Lower leg skin (tissue), 4 donors: ENCODE measurements at places on chromosomes 1 and 21. TPM values are rescaled to one million over a fixed set of nuclear protein-coding genes. Genes with fewer than 3 reads are reported as not detected.
A peak's percentile ranks its signal among the peaks of the same experiment; 100 is the strongest.

DNA sequence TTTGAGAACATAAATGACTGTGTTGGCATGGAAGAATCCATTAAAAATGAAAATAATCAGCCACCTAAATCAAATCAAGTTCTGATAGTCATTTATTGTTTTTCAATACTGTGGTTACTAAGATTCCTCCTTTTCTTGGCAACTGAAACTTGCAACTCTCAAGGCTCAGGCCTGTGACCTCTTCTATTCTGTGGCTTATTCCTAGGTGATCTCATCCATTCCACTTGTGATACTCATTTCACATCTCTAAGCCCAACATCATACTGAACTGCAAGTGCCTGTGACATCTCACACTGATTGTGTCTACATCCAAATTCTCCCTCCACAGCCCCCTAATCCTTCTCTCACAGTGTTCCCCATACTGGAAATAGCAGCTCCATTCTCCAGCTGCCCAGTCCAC, 4.8 kb upstream of the ST6GALNAC5 start:
- no peak for DNase-seq

FAM72C gene
- 0.81 TPM for total RNA-seq

GRCh38 chr1:19411612-19412011, 73.7 kb downstream of the CAPZB start:
- no peak for DNase-seq

FYB2 gene
- not detected for total RNA-seq

MRPS21 gene
- 49.7 TPM for total RNA-seq

GRCh38 chr1:10046356-10047085, 13.8 kb downstream of the UBE4B start:
- no peak for DNase-seq

DNA sequence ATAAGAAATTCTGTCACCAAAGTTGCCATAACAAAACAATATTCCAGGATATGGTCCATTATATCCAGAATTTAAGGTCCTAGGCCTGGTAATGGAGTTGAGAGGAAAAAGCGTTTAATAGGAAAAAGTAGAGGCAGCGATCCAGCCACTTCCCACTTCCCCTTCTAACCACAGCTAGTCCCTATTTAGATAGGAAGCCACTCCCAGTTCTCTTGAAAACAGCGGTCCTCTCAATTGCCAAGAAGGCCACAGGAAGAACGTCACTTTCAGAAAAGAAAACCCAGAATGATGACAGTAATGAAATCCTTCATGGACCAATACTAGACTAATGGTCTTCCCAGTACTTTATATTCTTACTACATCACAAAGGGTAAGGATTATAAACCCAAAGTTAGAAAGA, 38.6 kb downstream of the ABL2 start:
- peak; percentile 40 for DNase-seq

DNA sequence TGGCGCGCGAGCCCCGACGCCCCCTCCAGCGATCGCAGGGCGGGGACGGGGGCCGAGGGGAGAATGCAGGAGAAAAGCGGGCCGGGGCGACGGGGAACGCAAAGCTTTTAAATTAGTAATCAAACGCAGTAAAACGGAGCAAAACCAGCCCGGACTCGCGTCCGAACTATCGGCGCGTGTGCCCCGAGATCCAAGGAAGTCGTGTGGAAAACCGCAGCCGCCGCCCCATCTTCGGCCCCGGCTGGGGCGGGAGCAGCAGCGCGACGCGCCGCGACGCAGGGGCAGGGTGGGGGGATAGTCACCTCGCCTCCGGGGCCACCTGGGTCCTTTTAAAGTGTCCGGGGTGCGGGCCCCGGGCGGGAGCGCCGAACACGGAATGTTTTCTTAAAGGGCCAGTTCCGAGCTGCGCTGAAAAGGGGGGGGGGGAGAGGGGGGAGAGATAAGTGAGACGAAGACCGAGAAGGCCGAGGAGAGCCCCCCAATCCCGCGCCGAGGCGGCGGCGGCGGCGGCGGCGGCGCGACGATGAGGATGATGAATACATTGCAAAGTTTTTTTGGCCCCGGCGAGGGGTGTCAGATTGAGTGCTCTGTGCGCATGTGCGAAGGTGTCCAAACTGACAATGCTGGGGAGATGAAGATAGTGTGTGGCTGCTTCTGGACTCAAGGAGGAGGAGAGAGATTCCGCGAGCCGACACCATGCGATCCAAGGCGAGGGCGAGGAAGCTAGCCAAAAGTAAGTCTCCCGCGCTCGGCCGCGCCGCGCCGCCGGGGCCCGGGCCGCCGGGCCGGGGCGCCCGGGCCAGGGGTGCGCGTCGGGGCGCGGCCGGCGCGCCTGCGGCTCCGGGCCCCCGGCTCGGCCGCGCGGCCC, at the start of gene PRDM16:
TSS of gene PRDM16 (plus strand) at position 640 of the 868 bp plus-strand sequence. CDS start at position 697, 57 bp downstream.
- no peak for DNase-seq

LCE3E gene
- total RNA-seq: 21.8 TPM

DNA sequence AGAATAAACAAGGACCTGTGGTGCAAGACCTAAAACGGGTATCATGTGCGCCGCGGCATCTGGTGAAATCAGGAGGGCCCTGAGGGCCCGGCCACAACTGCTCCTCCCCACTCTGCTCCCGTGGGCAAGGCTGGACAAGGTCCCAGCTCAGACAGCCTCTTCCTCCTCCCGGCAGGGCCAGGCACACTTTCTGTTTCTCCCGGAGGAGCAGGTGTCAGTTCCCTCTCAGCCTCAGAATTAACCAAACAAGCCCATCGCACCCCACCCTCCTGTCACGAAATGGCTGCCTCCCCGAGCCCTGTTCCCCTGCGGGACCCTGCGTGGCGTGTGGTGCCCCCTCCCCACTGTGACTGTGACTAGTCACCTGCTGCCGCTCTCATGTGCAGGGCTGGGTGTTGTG, 15.2 kb downstream of the PTTG1IP start:
- DNase-seq: no peak

TOE1 gene
- 11.9 TPM for total RNA-seq

- DNase-seq: no peak
Measured at GRCh38 chr1:20356850-20357459, 66.3 kb downstream of the VWA5B1 start.

DNA sequence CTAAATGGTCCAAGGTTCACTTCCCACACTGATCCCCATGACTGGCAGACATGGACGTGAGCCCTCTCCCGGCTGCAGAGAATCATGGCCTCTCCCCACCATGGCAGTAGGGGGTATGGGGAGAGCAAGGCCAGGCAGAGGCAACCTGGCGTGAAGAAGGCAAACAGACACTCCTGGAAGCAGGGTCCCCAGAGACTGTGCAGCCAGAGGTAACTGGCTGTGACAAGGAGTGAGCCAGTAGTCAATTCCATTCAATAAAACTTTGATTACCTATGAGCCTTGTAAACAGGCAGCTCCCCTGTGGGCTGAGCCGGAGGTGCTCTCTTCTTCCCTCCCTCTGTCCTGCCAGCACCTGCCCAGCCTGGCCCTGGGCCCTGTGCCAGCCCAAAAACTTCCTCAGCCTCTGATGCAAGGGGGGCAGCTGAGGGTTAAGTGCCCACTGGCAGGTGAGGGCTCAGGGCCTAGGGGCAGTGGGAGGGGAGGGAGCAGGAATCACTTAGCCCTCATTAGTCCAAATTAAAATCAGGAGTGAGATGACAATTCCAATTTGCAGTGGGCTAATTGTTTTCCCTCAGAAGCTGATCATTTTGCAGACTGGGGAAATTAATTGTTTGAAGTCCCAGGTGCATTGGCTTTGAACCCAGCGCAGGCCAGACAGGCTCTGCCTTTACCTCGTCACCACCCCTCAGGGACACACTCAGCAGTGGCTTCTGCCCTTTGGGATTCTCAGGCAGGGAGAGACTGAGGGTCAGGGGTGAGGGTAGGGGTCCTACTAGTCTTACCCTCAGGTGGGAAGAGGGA, 35.6 kb downstream of the LRRN2 start:
- DNase-seq: no peak

DNA sequence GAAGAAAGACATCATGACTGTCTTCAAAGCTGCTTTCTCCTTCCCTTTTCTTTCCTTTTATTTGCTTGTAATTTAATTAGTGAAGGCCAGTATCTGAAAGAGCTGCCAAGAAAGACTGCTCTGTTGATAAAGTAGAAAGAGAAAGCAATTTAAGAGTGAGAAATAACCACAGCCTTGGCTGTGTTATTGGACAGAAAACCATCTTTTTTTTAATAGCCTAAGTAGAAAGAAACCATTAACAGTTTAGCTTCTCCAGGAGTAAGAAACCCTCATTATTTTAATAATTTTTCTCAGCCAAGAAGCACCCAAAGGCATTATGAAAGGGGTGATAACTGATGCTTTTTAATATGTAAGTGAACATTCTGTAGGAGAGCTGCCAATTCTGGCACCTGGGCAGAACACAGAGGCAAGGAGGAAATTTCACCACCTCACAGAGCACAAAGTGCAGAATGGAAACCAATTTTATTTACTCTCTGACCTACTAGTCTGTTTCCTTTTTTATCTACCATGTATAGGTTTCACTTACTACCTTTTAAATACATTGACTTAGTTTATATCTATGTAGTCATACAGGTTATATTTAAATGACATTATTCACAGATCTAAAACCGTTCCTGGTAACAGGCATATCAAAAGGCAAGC, 703.2 kb downstream of the MRPL39 start:
- no peak for DNase-seq

GRCh38 chr1:85228972-85229371, 28.2 kb upstream of the SYDE2 start:
- no peak for DNase-seq

GRCh38 chr21:45478115-45478801, 64.0 kb downstream of the SLC19A1 start:
- DNase-seq: no peak

- DNase-seq: no peak
Measured at GRCh38 chr1:20728371-20729154, 3.9 kb downstream of the SH2D5 start.

MTHFR gene
- 35.2 TPM for total RNA-seq

IFNLR1 gene
- total RNA-seq: 14.7 TPM

MSH4 gene
- not detected for total RNA-seq

GRCh38 chr1:197129698-197130097, 16.8 kb downstream of the ASPM start:
- DNase-seq: no peak

- DNase-seq: peak; percentile 78
Measured at GRCh38 chr1:43274125-43274803, 4.5 kb downstream of the TMEM125 start.

FAM167B gene
- not detected for total RNA-seq

DNA sequence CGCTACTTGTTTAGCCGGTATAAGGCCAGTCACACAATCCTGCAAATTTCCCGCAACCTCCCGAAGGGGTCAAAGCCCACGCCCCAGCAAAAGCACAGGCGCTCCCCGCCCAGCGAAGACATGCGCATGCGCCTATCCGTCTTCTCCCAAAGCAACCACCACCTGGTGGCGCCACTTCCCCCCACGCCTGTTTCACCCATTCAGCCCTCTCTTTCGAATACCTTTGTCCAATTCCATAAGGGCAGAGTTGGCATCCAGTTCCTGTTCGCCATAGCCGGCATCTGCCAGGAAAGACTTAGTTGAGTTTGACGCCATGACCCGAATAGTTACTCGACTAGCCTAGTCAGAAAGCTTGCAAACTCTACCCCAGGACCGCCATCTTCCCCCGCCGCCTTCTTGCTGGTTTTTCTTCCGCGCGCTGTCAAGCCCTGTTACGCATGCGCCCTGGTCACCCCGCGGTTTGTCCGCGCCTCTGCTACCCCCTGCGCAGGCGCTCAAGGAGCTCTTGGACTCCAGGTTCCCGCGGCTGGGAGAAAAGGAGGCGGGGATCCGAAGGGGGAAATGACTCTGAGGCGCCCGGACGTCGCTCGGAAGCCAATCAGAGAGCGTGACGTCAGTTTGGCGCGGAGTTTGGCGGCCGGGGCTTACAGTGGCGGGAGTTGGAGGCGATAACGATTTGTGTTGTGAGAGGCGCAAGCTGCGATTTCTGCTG, at the start of the genes DTL and INTS7:
TSS of gene DTL (plus strand) at position 626 of the 712 bp plus-strand sequence. CDS start 143 bp downstream, outside the sequence.
TSS of gene INTS7 (minus strand) at position 435 of the 712 bp plus-strand sequence. CDS start at position 315, 120 bp downstream.
- peak; percentile 98 for DNase-seq

LPAR3 gene
- total RNA-seq: 15.7 TPM

- no peak for DNase-seq
Measured at GRCh38 chr1:222694927-222695326, 17.4 kb downstream of the AIDA start.

GRCh38 chr21:46425571-46425970, 33.1 kb upstream of the DIP2A start:
- no peak for DNase-seq

- DNase-seq: no peak
Measured at GRCh38 chr1:1758692-1759455, 19.4 kb downstream of the NADK start.

DNA sequence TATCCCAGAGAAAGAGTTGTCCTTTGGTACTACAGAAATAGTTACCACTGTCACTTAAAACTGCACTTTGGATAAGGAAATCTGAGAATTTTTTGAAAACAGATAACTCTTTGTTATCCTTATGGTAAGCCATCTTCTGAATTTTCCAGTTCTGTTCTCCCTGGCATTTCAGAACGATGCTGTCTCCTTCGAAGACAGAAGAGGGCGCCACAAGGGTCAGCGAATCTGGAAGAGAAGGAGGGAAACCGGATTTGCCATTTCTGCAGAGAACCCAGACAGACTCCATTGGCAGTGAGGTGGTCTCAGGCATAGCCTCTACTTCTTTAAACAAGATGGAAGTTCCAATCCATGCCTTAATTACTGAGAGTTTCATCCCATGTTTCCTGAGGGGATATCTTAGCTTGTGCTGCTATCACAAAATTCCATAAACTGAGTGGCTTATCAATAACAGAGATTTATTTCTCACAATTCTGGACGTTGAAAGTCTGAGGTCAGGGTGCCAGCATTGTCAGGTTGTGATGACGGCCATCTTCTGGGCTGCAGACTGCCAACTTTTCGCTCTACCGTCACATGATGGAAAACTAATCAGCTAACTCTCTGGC, 6.4 kb downstream of the FCRL2 start:
- DNase-seq: no peak

DNA sequence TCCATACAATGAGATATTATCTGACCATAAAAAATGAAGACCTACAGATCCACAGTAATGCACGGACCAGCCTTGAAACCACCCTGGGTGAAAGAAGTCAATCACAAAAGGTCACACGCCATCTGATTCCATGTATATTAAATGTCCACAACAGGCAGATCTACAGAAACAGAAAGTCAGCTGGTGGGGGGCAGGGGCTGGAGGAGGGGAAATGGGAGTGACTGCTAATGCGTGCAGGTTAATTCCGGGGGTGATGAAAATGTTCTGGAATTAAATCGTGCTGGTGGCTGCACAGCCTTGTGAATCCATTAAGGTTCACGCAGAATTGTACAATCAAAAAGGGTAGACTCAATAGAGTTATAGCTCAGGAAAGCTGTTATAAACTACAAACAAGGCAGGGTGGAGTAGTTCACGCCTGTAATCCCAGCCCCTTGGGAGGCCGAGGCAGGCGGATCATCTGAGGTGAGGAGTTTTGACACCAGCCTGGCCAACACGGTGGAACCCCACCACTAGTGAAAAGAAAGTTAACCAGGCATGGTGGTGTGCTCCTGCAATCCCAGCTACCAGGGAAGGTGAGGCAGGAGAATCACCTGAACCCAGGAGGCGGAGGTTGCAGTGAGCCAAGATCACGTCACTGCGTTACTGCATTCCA, 32.3 kb downstream of the ACOT7 start:
- DNase-seq: no peak
